Stimulated activated CD4-positive, alpha-beta T cell treated with anti-CD3 and anti-CD28 coated beads, TNF-alpha, amount 100 ng/mL, for 24 hours (primary cell): ENCODE measurements at places on chromosomes 11 and 22.

DNA sequence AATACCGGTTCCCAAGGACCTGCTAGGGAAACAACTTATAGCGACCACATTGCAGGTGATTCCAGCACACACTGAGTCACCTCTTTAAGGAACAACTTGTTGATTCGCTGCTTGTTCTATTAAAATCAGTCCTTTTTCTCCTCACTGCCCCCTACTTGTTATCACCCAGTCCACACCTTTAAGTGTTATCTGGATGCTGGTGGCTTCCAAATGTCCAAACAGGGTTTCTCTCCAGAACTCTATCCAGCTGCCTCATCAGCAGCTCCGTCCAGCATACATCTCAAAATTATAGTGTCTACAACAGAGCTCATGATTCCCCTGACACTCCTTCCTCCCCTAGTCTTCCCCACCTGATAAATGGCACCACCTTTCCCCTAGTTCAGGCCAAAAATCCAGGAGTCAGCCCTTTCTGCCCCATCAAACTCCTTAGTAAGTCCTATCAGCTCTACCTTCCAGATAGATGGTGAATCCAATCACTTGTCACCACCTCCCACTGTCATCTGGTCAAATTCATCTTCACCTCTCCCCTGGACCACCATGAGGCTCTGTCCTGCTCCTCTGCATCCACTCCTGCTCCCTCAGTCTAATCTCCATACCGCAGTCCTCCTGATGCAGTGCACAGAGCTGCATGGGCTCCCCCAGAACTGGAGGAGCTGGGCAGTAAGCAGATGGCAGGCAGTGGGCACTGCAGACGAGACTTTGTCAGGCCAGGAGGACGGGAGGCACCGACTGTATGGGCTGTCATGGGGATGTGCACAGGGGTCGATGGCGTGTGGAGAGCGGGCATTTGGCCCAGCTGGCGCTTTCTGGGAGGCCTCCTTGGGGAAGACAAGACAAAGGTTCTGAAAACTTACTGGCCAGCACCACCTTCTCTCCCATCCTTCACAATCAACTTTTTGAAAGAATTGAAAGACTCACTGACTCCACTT is 19.3 kb downstream of the IL10RA start:
- no peak for DNase-seq

DNA sequence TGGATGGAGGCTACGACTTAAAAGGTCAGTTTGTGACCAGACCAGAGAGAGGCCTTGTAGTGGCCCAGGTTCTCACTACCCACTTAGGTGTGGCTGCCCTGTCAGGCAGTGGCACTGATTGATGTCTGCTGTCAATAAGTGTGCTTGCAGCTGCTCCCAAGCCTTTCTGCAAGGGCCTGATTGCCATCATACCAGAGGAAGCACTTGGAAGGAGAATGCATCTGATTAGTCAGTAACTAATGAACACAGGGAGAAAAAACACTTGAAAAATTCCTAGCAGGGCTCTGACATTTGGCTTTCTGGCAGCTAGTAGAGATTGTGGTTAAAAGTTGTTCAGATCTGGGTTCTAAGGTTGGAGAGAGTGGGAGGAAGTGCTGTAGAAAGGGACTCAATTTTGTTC is 107.5 kb downstream of the NAV2 start:
- no peak for DNase-seq

GRCh38 chr22:45506816-45507360 is 4.2 kb downstream of the FBLN1 start:
- DNase-seq: no peak

DNA sequence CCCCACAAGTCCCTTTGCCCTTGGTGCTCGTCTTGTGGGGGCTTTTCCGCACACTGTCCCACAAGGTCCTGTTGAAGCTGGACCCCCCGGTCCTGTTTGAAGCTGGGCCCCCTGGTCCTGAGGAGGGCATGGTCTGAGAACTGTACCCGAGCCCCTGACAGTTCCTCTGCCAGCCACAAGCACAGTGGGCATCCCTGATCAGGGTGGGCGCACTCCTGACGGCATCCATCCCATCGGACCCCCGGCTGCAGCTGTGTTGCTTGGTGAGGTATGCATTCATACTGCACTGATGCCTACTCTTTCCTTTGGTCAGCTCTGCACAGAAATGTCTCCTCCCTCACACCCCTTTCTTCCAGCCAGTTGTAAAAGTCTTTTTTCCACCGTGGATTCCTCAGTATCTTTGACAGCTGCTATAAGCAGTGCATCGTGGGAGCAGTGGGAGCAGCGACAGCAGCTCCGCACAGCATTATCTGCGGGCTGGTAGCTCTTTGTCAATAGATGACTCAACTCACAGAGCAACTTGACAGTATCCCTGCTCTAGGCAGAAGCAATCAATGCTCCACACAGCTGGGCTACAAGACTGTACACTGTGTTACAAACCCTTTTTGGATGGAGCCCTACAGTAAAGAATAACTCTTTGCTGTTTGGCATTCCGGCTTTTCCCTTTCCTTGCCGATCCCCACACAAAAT is 1030.8 kb upstream of the CCDC90B start:
- no peak for DNase-seq

DNA sequence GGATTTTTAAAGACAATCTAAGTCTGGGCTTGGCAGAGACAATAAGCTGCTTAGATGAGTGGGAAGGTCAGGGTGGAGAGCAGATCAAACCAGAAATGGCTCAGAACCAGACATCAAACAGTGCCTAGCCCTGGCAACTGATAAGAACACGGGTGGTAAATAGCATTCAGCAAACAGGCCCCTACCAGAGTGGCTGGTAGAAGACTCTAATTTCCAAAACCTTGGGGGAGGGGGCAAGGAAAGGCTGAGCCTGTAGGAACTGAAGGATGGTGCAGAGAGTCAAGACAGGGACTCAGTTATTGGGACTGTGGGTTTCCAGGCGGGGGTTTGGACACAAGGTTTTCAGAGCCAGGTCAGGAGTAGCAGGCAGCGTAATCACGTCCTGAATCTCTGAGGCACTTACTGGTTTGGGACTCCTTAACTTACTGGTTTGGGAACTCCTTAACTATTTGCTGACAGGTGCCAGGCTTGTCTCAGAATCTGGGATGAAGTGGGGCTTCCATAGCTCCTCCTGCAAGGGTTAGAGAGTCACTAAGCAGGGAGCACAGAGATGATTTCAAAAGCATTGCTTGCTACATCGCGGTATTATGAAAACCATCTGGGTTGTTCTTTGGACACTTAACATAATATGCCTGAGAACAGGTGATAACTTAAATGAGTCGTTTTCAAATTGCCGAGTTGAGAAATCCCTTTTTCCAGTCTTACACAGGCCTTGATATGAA is 5.7 kb upstream of the ABTB2 start:
- DNase-seq: no peak

GRCh38 chr11:2211113-2211971 is 39.7 kb upstream of the TH start:
- DNase-seq: no peak

- DNase-seq: no peak
These were observed 551.0 kb downstream of the OPCML start for GRCh38 chr11:132981131-132981956.

DNA sequence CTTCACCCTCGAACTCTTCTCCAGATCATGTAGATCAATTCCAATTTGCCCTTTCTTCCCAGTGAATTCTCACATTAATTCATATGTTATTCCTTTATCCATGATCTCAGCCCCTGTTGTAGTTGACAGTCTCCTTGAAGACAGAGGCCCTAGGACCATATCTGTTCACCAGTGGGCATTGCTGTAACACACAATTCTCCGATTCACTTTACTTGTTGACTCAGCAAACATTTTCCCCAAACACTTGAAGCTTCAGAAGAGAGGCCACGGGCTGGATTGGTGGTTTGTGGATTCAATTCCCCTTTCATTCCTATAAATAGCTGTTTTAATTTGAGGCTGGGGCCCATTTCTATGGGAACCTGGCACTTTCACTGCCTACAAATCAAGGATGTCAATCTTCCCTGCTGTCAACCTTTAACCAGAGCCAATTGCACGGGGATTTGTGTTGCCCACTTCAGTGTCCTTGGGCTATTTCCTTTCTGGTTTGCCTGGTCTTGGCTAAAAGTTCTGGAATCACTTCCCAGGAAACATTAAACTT is 393.0 kb upstream of the KIRREL3 start:
- no peak for DNase-seq

- no peak for DNase-seq
These were observed 86.7 kb upstream of the IZUMO1R start for GRCh38 chr11:94217705-94218104.

- DNase-seq: no peak
These were observed 28.5 kb downstream of the ADORA2A start for GRCh38 chr22:24455751-24456426.

DNA sequence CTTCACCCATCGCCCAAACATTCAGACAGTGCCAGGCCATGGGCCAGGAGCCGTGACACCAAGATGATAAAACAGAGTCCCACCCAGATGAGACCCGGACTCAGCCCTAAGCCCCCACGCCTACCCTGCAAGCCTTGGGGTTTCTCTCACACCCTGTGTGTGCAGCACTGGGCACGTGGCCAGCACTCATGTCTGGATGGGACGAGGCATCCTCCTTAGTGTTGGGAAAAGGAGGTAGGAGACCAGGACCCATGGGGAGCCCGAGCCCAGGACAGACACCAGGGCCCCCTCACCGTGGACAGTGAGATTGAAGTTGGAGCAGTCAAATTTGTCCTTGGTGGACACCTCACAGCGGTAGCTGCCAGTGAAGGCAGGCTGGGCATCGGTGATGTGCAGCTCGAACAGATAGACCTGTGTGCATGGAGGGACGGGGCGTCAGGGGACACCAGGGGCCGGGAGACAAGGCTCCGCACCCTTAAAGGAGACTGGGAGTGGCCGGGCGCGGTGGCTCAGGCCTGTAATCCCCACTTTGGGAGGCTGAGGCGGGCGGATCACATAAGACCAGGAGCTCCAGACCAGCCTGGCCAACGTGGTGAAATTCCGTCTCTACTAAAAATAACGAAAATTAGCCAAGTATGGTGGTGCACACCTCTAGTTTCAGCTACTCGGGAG is 4.2 kb downstream of the MYBPC3 start:
- no peak for DNase-seq

- DNase-seq: no peak
These were observed 57.1 kb upstream of the LIN7C start for GRCh38 chr11:27563641-27564040.

GRCh38 chr11:4044976-4045646 is 49.5 kb upstream of the RRM1 start:
- DNase-seq: no peak

DNA sequence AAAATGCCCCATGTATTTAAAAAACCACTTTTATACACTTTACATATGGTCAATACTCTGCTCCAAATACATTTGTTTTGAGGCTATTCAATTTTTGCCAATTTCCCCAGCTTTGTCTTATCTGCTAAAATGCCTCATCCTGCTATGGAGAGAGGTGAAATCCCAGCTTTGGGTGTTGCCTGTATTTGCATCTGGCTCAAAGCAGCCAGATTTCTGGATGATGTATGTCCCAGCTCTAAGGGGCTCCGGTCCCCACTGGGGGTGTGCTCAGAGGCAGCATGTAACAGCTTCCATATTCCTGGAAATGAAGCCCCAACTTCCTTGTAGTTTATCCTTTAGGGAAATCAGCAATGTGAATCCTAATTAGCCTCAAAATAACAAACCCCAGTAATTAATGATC is 59.5 kb downstream of the WT1 start:
- no peak for DNase-seq

- DNase-seq: no peak
These were observed 41.9 kb upstream of the PCF11 start for GRCh38 chr11:83115026-83115425.

DNA sequence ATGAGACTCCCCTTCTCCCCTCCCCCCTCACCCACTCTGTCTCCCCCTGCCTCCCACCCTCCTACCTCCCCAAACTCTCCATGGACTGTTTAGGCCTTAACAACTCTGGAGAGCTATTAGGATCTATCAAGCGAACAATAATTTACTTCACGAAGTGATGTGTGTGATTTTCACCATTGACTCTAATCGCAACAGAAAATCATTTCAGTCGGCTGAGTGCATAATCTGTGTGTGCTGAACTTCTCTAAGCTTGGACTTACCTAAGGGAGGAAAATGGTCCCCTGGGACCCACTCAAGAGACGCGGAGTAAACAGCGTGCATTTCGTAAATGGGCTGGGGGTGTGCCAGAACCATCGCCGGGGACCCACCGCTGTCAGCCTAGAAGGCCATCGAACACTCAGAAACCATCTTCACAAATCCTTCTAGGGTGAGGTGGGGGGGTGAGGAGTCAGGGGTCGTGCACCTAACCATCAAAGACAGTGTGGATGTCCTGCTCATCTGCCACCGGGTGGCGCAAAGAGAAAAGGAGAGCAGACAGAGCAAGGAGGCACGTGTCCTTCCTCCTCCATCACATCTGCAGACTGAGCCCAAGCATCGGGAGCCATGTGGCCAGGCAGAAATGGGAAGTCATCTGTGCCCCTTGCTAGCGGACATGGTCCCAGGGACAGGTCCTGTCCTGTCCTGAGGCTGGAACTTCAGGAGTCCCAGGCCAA is 62.1 kb upstream of the NUP50 start:
- DNase-seq: no peak

GRCh38 chr22:42194953-42195352 is 64.3 kb upstream of the CYP2D6 start:
- no peak for DNase-seq

DNA sequence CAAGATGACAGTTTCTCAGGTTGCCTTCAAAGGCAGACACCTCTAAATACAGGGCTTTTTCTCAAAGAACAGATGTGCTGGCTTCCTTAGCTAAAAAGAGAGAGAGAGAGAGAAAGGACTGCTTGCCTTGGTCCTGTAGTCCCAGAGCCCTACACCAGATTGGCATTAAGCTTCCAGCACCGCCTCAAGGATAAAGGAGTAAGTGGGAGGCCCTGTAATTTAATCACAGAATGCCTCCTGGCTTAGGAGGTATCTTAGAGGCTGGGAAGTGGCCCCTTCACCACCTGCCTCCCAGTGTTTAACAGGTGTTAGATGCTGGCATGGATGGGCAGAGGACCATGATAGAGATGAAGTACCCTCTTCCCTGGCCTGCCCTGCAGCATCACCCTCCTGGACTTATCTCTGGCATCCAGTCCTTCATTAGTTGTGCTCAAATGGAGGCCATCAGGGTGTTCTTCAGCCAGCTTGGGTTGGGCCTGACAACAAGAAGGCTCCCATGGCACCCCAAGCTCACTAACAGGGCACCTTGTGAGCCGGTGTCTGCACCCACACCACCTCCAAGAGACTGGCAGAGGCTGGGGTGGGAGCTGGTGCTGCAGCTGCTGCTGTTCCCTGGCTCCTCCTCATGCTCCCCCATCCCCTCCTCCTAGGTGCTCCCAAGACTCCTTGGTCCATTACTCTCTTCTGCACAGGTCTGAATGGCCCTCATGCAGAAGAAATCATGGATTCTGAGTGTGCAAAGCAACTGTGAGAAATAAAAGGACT is 32.5 kb downstream of the ABCC8 start:
- no peak for DNase-seq

- no peak for DNase-seq
These were observed 24.3 kb downstream of the GLYATL1 start for GRCh38 chr11:58963551-58964104.
